Fibroblast of skin of right biceps (primary cell): ENCODE measurements at places on chromosomes 16 and 17.

- no peak for DNase-seq
Observed at GRCh38 chr17:58684003-58684402, 7.8 kb downstream of the TEX14 start.

- DNase-seq = peak; percentile 71
Observed at GRCh38 chr17:66422186-66422585, 119.8 kb downstream of the PRKCA start.

- DNase-seq = no peak
Observed at GRCh38 chr16:74922150-74923138, 62.5 kb downstream of the WDR59 start.

DNA sequence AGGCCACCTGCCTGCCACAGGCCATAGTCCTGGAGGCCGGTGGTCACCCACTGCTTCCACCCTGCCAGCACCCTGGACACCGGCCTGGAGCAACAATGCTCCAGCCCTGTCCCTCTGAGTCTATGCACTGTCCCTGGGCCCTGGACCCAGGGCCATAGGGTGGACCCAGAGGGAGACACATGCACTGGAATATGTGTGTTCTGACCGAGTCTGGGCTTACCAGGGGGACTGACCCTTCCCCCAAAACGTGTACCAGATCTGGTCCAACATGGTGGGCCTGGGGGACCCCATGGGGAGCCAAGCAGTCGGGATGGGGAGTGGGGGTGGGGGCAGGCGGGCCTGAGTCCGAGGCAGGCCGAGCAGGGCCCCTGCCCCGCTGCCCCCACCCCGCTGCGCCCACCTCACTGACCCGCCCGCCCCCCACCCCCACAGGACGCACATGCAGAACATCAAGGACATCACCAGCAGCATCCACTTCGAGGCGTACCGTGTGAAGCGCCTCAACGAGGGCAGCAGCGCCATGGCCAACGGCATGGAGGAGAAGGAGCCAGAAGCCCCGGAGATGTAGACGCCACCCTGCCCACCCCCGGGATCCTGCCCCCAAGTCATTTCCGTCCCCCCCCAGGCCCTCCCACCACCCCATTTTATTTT lies 357.4 kb downstream of the SEC14L1 start:
- DNase-seq = no peak

GRCh38 chr17:61233991-61234750 lies 165.5 kb upstream of the TBX2 start:
- no peak for DNase-seq

DNA sequence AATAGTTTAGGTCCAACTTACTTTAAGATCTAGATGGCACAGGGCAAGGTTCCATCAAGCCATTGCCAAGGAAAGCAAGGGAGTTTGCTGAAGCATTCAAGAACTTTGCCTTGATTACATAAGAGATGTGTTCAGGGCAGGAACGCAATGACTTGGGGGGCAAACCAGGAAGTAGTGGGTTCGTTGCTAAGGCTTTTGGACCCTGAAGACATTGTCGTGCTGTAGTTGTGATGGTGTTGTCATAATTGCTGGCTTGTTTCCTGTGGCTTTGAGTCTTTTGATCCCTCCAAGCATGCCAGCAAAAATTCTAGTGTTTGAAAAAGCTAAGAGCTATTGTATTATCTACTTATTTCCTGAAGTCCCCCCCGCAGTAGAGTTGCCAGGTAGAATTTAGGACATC lies 70.7 kb upstream of the HNF1B start:
- DNase-seq = no peak
